ENCODE measurements at places on chromosomes 1 and 21.
A peak's percentile ranks its signal among the peaks of the same experiment; 100 is the strongest.

DNA sequence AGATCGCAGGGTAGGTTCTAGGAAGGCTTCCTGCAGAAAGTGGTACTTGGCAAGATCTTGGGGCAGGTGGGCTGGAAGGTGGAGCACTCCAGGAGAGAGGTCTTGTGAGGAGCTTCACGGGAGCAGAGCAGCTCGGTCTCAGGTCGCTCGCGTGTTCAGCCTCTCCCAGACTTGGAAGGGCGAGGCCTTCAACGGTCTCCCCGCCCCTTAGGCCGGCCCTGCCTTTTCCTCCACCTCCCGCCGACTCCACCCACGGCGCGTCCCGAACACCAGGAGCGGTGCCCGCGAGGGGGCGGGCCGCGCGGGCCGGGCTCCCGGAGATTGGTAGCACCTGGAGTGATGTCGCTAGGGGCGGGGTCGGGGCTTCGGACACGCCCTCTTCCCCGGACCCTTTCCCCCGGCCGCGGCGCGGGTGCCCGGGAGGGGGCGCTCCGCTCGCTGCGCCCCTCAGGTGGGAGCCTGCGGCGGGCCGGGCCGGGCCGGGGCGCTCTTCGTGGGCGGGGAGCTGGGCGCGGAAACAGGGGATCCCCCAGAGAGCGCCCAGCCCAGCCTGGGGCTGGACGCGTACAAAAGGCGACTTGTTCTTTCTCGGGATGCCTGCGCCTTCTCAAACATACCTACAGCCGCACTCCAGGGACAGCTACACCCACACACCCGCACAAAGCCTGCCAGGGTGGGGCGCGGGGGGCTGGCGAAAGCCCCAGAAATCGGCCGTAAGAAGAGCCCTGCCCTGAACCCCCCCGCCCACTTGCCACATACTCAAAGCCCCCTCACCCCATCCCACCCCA, 35.5 kb downstream of the AHDC1 start:
- DNase-seq, result peak; percentile 97

DNA sequence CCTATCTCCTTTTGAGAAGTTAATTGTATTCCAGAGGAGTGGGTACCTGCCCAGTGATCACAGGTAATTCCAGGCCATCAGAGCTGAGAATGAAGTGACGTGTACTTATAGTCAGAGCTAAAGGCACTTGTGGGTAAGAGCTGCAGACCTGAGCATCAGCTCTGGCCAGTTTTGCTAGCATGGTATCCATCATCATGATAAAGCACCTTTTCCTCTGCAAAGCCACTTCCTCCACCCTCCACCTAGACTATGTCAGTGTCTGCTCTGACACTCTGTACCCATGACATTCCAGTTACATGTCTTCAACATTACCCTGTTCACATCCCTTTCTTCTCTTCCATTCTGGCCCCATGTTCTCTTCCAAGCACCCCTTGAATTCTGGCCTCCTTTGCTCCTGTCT, 157.3 kb downstream of the GRIK3 start:
- no peak for DNase-seq

- no peak for DNase-seq
These were observed 1.5 kb upstream of the RUNX1 start for GRCh38 chr21:35050348-35051286.

- no peak for DNase-seq
These were observed 2.7 kb downstream of the KHDC4 start for GRCh38 chr1:155931332-155932038.

- no peak for DNase-seq
These were observed 535.8 kb upstream of the DAB1 start for GRCh38 chr1:57959531-57960241.

- DNase-seq, result no peak
These were observed 239.0 kb downstream of the RGS7 start for GRCh38 chr1:241118049-241118448.
